ENCODE measurements at places on chromosomes 4 and X.

DNA sequence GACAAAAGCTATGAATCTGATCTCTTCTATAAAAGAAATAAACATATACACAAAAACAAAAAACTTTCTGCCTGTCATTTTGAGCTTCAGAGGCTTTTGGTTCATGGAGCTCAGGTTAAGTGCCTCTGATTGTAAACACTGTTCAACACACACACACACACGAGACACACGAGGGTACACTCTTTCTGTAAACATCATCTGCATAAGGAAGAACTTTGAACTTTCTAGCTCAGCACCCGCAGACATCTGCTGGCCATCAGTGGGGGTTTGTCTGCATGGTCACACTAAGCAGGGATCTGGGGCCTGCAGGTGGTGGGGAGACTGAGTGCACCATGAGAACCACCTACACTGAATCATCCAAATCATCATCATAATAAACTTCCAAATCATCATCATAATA is 54.9 kb downstream of the STX18 start:
- DNase-seq, result no peak

DNA sequence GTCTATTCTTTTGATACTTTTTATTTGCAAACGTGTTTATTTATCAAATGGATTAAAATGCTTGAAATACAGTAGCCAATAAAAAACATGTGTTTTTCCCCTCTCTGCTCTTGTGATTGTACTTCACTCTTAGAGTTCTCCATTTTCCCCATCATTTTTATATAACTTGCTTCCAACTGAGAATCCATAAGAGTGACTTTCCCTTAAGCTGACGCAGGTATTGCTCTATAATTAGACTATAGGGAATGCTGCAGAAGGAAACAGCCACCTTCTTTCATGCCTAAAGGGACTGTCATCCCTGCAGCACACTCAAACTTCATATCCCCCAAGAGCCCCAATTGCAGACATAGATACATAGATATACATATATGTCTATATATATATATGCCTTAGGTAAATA is 456.9 kb downstream of the ADGRL3 start:
- DNase-seq, result peak; percentile 19

DNA sequence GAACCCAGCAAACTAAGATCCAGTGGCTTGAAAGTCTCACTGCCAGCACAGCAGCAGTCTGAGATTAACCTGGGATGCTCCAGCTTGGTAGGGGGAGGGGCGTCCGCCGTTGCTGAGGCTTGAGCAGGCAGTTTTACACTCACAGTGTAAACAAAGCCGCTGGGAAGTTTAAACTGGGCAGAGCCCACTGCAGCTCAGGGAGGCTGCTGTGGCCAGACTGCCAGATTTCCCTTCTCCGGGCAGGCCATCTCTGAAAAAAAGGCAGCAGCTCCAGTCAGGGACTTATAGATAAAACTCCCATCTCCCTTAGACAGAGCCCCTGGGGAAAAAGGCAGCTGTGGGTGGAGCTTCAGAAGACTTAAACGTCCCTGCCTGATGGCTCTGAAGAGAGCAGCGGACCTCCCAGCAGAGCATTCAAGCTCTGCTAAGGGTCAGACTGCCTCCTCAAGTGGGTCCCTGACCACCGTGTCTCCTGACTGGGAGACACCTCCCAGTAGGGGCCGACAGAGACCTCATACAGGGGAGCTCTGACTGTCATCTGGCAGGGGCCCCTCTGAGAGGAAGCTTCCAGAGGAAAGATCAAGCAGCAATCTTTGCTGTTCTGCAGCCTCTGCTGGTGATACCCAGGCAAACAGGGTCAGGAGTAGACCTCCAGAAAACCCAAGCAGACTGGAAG is 45.1 kb upstream of the CDX4 start:
- DNase-seq, result no peak

DNA sequence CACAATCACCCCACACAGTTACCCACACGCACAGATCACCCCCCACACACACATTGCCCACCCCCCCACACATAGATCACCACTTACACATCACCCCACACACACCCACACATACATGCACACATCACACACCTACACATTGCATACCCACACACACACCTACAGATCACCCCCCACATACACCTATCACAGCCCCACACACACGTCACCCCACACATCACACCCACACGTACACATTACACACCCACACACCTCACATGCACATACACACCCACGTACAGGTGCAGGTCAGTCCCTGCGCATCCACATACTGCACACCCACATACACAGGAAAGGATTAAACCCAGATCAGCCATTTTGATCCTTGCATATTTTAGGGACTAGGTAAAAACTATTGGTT is 15.3 kb upstream of the TADA2B start:
- DNase-seq, result no peak

GRCh38 chrX:67651437-67652142 is 107.8 kb downstream of the AR start:
- DNase-seq, result no peak

DNA sequence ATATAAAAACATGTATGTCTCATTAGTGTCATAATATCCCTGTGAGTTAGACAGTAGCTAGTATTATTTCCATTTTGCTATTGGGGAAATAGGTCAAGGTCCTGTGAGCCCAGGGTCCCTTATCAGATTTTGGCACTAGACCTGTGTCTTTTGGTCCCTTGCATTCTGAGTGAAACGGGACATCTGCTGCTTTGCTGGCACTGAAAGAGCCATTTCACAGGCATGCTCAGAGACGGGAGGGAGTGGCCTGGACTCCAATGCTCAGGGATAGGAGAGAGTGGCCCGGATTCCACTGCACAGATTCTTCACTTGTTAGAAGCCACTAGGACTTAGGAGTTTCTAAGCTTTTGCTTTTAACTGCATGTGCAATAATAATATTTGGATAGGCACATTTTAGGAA is 177.2 kb downstream of the TSPAN5 start:
- DNase-seq, result peak; percentile 64

DNA sequence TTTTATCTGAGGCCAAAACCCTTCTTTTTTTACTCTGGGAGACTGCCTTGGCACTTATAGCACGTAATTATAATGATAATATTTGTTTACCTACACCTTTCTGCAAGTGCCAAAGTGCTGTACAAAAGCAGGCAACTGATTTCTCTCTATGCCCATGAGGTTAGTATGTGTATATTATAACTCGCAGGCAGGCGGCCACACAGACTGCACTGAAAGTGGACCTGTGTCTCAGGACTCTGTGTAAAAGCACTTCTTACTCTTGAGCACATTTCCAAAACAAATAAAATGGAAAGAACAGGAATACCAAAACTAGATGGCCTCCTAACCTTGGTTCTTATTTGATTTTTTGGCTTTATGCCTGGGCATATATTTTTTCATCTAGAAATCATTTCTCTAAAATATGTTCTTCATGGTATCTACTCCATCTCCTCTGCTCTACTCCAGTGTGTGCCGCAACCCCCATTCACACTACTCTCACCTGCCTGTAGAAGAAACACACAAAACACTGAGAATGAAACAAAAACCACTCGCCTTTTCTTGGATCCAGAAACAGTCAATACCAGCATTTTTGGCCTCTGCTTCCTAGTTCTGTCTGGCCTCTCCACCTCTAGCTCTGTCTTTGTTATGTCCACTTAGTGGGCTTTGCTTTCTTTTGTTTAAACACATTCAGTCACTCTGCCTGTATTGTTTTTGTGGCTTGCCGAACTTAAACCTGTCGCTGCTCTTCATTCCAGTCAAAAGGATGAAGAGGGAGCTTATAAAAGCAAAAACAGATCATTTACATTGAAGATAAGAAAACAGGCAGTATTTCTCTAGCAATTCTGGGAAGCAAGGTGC is 934.5 kb upstream of the TENM3 start:
- no peak for DNase-seq

DNA sequence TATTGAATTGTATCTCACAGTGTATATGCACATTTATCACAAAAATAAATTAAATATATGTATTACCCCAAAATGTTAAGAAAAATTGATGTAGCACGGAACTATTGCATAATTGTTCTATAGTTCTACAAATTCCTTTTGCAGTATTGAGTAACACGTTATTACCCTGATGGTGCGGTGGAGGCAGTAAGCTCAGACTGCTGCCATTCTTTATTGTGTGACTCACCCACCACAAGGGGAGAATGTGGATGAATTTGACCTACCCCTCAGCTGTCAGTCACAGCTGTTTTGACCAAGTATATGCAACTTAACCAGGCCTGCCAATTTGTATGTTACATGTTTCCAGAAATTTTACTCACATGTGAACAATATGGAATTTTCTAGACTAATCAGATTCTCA is 506.6 kb downstream of the SH3BGRL start:
- no peak for DNase-seq

DNA sequence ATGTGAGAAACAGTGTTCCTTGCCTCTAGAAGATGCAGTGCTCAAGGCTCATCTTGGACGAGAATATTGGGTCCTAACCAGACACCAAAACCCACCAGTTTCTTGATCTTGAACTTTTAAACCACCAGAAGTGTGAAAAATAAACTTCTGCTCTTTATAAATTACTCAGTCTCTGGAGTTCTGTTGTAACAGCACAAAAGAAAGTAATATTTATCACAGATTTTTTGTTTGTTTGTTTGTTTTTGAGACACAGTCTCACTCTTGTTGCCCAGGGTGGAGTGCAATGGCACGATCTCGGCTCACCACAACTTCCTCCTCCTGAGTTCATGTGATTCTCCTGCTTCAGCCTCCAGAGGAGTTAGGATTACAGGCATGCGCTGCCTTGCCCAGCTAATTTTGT is 371.1 kb upstream of the NDST4 start:
- DNase-seq, result no peak

- DNase-seq, result no peak
Observed at GRCh38 chr4:95289028-95289634, 259.6 kb downstream of the UNC5C start.

DNA sequence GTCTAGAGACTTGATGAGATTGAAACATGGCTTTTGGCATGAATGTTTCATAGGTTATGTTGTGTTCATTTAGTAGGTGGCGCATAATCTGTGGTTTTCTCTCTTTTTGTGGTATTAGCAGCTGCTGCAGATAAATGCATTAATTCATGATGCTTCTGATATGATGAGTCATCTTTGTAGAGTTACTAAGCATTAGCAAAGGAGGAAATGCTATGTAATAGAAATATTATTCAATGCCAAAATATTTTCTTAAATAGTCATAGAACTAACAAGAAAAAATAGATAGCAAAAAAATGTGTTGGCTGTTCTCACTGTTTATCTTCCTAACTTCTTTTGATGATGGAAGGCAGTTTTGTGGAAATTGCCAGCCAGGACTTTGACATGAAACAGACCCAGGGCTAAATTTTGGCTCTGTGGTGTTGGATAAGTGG is 3.6 kb downstream of the ZXDB start:
- no peak for DNase-seq

DNA sequence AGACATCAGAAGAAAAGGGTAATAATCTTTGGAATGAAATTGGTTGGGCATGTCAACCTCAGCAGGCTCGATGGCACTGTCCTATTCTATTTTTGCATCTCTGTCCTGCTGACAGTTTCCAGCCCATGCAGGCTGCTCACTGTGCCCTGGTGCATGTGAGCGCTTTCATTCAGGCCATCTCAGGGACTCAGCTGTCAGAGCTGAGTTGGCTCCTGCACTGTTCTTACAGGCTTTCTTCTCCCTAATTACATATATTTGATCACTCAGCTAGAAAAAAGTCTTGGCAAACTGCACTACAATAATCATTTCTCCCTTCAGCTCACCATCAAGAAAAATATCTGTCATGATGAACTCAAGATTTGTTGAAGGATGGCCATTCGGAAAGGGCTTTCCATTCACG is 84.7 kb downstream of the RASL11B start:
- DNase-seq, result no peak

DNA sequence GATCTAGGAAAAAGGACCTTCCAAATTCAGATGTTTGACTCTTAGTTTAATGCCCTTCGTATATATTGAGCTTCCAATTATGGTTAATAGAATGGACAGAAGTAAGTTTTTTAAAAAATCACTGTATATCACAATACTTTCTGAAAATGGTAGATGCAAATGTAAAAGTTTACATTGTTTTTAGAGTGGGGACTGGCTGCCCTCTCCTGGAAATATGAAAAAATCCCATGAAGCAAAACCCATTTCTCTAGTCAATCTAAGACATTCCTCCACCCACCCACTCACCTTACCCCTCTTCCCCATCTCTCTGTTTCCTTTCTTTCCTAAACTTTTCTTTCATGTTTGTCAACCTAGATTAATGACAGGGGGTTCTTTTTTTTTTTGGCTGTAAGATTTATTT is 134.5 kb downstream of the ARHGAP6 start:
- no peak for DNase-seq

GRCh38 chr4:162229670-162230069 is 65.9 kb upstream of the FSTL5 start:
- no peak for DNase-seq

- no peak for DNase-seq
Observed at GRCh38 chr4:23058165-23058776, 365.5 kb downstream of the GBA3 start.

GRCh38 chr4:126958482-126958881 is 674.3 kb upstream of the INTU start:
- no peak for DNase-seq

DNA sequence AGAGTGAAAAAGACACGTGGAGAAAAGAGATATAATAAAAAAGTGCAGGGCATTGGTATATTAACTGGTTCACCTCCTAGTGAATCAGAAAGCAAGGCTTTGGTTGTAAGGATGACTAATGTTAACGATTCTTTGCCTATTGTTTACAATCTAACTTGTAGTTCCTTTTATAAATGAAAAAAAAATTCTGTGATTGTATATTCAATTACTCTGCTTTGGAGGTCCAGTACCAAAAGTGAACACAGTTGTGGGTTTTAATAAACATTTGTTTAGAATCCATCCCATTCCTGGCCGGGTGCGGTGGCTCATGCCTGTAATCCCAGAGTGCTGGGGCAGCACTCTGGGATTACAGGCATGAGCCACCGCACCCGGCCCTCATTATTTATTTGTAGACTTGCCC is 36.9 kb upstream of the PRSS12 start:
- no peak for DNase-seq

- no peak for DNase-seq
Observed at GRCh38 chrX:57977992-57978391, 67.7 kb upstream of the ZXDA start.

DNA sequence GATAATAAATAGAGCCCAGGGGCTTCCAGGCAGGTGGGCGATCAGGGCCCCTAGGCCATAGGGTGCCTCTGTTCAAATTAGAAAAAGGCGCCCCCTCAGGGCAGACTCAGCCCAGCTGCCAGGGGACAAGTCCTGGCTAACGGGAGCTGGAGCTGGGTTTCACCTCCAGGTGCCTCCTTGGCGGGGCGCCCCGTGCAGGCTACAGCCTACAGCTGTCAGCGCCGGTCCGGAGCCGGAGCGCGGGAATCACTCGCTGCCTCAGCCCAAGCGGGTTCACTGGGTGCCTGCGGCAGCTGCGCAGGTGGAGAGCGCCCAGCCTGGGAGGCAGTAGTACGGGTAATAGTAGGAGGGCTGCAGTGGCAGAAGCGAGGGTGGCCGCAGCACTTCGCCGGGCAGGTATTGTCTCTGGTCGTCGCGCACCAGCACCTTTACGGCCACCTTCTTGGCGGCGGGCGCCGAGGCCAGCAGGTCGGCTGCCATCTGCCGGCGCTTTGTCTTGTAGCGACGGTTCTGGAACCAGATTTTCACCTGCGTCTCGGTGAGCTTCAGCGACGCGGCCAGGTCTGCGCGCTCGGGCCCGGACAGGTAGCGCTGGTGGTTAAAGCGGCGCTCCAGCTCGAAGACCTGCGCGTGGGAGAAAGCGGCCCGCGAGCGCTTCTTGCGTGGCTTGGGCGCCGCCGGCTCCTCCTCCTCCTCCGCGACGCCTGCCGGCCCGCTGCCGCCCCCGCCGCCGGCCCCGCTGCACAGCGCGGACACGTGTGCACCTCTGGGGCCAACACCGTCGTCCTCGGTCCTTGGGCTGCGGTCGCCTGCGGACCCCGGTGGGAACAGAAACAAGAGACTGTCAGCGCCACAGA is 2.4 kb downstream of the NKX3-2 start:
- no peak for DNase-seq

All from putamen (tissue), 1 donor.